Activated naive CD4-positive, alpha-beta T cell (primary cell): ENCODE measurements at places on chromosomes 1 and 21.

- DNase-seq: no peak
Measured at GRCh38 chr1:195580988-195581387, 1027.3 kb downstream of the KCNT2 start.

- DNase-seq: no peak
Measured at GRCh38 chr1:172544481-172545104, 11.6 kb downstream of the SUCO start.

- no peak for DNase-seq
Measured at GRCh38 chr1:18972991-18973390, 16.5 kb upstream of the IFFO2 start.

DNA sequence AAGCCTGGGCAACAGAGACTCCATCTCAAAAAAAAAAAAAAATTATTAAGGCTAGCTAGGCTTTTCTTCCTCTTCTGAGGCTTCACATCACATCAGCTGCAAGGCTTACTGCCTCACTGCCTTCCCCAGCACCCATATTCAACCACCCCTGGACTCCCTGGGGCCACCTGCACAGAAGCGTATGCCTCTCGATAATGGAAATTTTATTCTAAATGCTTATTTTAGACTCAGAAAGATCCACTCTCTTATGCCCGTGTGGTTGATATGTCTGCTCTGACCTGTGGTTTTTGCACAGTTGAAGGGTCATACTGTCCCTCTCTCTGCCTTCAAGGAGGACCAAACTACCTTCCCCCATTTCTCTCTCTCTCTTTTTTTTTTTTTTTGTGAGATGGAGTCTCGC lies 1.5 kb upstream of the FCRLA start:
- DNase-seq: no peak

DNA sequence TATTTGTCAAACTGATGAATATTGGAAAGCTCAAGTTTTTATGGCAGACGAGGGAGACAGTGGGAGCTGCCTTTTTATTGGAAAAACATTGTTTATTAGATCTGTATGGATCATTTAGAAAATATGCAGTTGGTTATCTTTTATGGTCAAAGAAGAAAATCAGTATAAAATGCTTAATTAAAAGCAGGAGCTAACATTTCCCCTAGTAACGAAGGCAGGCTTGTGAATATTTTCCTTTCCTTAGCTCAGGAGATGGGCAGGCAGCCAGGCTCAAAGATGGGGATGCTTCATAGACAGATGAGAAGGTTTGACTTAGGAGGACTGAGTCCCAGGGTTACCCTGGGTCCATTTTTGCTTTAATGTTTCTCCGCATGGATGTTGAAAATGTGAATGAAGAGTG lies 26.0 kb downstream of the ROR1 start:
- DNase-seq: no peak

DNA sequence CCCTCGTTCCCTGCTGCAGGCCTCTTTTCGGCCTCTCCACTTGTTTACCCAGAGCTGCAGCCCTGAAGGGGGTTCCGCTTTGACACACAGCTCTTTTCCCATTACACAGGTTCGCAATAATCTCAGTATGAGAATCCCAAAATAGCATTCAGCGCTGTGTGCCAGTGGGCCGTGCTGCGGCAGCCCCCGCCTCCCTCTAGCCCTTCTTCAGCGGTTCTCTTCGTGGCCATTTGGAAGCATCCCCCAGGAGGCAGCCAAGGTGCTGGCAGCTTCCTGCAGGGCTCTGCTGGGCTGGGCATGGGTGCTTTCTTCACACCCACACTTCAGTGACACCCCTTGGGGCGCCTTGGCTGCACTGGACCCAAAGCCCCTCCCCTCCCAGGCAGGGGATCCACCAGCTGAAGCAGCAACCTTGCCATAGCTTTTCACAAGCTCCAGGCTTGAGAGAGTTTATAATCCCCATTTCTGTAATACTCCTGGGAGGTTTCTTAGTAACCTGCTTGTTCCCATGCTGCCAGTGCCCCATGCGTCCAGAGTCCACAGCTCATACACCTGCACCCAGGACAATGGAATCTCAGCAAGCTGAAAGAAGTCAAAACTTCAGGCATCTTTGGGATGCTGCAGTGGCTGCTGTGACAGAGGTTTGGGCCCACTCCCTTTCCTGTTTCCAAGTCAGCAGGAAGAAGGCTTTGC lies 8.1 kb downstream of the NCF2 start:
- DNase-seq: no peak

- peak; percentile 72 for DNase-seq
Measured at GRCh38 chr1:155062702-155063411, 683 bp upstream of the EFNA4 start.

DNA sequence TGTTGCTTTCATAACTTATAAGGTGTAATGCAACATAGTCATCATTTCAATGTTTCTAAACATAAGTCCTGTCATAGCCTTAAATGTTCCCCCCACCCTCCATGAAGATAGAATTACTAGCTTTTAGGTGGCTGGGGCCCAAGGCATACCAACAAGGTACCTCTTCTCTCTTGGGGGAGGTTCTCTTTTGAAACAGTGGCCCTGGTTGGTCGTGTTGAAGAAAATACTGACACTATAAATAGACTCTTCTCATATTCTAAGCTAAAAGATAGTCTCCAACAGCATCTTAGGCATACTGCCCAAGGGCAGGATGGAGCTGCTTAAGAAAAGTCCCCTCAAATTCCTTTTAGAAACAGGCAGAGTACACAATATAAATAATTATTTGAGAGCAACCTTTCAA lies 255.0 kb downstream of the FAF1 start:
- no peak for DNase-seq

DNA sequence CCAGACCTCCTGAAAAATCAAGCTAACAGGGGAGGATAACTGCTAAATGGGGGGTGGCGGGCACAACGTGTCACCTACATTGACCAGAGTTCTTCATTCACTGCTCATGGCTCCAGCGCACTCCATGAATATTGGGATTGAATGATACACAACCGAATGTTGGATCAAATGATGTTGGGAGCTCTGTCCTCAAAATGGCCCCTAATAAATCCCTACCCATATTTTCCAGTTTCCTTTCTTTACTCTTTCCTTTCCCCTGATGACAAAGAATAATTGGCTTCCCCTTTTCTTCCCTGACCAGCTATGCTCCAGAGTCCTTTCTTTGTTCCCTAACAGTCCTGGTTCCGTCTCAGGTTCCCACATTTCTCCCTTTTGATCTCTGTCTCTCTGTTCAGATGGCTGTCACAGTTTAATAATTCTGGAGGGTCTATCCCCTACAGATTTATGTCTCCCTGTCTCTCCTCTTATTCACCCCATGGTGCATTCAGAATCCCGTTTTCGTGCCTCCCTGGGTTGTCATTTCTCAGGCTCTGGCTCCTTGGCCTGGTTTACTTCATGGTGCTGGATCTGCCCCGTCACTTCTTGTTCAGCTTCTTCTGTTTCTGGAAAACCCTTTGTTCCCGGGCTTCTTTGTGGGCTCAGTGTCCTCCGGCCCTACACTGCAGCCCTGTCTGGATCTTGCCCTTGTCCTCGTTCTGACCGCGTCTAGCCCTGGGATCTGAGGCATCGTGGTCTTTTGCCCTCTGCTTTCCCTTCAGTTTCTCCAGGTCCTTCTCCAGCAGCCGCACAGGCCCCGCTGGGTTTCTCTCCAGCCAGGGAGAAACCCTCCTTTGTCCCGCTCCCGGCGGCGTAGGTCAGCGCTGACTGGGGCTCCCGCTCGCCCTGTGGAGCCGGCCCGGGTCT lies 78.3 kb downstream of the NDUFS5 start:
- DNase-seq: no peak

- DNase-seq: no peak
Measured at GRCh38 chr1:218464871-218465270, 119.7 kb downstream of the TGFB2 start.

DNA sequence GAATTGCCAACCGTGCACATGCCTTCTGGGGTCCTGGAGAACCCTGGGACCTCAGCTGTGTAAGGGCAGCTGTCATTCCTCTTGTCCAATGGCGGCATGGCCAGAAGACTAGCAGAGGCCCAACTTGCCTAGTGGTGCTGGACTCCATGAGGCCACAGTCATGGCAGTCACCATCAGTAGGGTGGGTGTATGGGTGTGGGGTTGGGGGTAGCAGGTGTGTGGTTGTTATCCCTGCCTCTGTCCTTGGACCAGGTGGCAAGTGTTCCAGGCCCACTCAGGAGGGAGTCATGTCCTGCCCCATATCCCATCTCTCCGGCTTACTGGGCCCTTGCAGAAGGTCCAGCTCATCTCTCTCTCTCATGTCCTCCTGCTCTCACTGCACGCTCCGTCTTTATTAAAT lies 1596.2 kb downstream of the MRPL39 start:
- no peak for DNase-seq

- DNase-seq: no peak
Measured at GRCh38 chr1:168235548-168235885, 9.7 kb downstream of the SFT2D2 start.

DNA sequence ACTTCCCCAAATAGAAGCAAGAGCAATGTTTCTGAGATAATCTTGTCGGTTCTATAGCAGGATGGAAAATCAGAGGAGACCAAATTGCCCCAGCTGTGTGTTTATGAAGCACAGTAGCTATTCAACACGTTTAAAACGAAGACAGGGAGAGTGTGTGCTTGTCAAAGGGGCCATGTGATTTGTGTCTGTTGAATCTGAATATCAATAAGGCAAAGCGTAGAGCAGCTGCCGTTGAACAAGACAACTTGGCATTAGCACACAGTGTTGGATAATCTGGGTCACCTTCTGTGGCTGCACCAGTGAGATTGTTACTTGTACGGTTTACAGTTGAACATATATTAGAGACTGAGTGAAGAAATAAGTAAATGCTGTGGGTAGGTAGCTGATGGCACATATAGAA lies 1.0 kb downstream of the CRB1 start:
- DNase-seq: no peak

DNA sequence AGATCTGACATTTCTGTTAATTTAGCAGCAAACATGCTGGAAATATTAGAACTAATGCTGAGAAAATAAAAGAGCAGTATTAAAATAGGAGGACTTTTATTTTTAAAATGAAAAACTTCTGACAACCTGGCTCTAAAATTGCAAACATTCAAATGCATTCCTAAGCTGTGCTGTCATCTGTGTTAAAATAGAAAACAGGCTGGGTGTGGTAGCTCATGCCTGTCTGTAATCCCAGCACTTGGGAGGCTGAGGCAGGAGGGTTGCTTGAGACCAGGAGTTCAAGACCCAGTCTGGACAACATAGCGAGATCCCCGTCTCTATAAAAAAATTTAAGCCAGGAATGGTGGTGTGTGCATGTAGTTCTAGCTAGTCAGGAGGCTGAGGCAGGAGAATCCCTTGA lies 44.6 kb downstream of the MIGA1 start:
- DNase-seq: no peak

- DNase-seq: no peak
Measured at GRCh38 chr21:29817450-29817849, 122.3 kb downstream of the GRIK1 start.

DNA sequence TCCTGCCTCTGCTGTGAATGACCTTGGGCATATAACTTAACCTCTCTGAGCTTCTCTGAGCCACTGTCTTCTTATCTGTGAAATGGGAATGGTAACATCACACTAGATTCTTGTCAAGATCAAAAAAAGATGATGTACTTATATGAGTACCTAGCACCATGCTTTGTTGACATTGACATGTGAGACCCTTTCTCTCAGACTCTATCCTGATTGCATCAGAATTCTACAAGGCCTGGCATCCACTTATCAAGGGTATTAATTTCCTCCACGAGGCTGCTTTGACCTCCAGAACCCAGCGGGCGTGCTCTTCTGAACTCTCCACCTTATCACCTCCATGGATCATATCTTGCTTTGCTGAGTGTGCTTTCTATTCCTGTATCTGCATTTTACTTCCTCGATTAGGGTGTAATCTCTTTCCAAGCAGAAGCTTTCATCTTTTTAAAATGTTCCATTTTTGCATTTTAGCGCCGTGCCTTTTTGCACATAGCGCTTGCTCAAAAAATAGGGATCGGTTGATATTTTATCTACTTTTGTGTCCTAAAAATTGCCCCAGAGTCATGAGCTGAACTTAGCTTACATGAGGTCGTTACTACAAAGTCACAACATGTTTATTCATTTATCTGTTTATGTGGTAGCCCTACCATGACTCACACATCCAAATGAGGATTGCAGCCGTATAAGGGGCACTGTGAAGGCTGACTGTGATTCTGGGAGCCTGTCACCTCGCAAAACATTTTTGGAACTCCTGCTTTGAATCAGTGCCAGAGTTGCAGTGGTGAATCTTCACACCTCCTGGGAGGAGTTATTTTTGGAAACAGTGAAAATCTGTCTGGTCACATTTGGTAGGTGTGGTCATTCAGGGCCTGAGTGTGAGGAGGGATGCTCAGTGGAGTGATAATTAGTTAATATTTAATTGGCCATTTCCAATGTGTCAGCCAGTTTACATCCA lies 63.2 kb downstream of the IER5 start:
- no peak for DNase-seq

DNA sequence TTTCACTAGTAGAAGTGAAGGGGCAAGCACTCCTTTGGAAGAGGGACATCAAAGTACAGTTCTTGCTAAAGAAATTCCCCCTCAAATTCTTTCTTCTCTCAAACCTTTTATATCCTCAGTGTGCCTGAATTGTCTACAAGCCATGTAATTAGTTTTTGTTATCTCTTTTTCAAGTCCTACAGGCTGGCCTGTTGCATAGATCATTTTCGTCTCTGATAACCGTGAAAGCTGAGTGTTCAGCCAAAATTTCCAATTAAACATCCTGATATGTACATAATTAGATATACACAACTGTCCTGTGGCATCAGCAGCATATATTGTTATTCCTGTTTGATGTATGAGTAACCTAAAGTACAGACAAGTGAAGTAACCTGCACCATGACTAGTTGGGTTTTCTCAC lies 375.5 kb upstream of the ST6GALNAC5 start:
- no peak for DNase-seq

DNA sequence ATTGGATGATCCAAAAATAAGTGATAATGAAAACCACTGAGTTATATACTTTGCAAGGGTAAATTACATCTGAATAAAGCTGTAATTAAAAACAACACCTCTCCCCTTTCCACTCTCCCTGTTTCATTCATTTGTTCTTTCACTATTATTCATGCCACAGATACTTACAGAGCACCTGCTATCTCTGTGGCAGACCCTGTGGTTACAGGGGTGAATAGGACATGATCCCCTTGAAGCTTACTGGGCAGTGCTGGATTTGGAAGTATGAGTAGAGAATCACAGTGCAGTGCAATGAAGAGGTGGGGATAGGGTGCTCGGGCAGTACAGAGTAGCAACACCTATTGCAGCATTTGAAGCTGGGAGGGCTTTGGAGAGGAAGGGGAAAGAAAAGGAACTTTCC lies 21.7 kb downstream of the ARV1 start:
- no peak for DNase-seq

DNA sequence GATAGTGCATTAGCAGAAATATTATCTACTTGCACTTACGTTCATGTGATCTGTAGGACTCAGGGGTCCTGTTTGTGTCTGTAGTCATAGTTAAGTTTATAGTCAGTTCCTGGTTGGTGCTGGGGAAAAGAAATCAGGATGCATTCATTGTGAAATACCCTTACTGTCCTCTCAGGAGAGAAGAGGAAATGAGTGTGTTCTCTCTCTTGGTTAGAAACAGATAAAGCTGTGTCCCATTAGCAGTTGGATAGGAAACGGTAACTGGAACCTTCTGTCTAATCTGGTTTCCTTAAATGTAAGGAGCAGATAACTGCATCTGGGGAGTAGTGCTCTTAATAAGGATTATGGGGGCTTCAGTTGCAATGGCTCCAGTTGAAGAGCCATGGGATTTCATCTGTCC lies 8.9 kb downstream of the SDCCAG8 start:
- DNase-seq: no peak
